ENCODE measurements at places on chromosomes 12 and 14.

- no peak for DNase-seq
These were observed 56.9 kb downstream of the ACTN1 start for GRCh38 chr14:68922201-68922621.

- no peak for DNase-seq
These were observed 1.3 kb upstream of the ANKRD9 start for GRCh38 chr14:102510616-102511520.

GRCh38 chr14:85218982-85219381 lies 311.0 kb upstream of the FLRT2 start:
- DNase-seq = no peak

DNA sequence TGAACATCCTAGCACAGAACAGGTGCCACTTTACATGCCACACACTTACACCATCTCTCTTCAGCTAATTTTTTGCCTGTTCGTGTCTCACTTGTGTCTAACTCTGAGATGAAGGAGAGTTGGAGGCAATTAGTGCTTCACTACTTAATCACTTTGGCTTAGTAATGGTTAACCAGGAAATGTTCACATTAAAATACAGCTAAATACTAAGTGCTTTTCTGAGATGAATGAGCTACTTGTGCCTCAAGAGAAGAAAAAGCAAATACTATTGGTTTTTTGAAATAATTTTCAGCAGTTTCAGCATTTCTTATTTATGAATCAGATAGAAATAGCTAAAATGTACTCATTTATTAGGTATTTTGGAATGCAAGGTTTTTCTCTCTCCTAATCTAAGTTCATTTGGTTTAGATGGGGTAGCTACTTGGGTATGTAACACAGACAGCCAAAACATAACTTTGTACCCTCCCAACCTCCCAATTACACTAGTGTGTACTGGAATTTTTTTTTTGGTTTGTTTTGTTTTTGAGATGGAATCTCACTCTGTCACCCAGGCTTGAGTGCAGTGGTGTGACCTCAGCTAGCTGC lies 1474.1 kb upstream of the SEL1L start:
- DNase-seq = no peak

GRCh38 chr12:57370696-57371095 lies 60.1 kb downstream of the R3HDM2 start:
- no peak for DNase-seq

- peak; percentile 8 for DNase-seq
These were observed 92.8 kb downstream of the SETD3 start for GRCh38 chr14:99387880-99388279.

GRCh38 chr12:730550-730949 lies 21.8 kb upstream of the WNK1 start:
- DNase-seq = no peak

GRCh38 chr14:100058777-100059437 lies 6.3 kb upstream of the EVL start:
- DNase-seq = no peak

- no peak for DNase-seq
These were observed 340.6 kb downstream of the TMEM132D start for GRCh38 chr12:129563266-129563665.

GRCh38 chr12:103348935-103349334 lies 146.8 kb downstream of the C12orf42 start:
- DNase-seq = no peak

- no peak for DNase-seq
These were observed 26.3 kb downstream of the RBM19 start for GRCh38 chr12:113939867-113940266.

- DNase-seq = no peak
These were observed 113.7 kb upstream of the MYF6 start for GRCh38 chr12:80593766-80594165.

- no peak for DNase-seq
These were observed 2.3 kb downstream of the LRTM2 start for GRCh38 chr12:1822699-1823098.

GRCh38 chr14:68264260-68264569 lies 444.6 kb downstream of the RAD51B start:
- no peak for DNase-seq

- DNase-seq = peak; percentile 46
These were observed 717 bp downstream of the ORAI1 start for GRCh38 chr12:121626853-121627640.

DNA sequence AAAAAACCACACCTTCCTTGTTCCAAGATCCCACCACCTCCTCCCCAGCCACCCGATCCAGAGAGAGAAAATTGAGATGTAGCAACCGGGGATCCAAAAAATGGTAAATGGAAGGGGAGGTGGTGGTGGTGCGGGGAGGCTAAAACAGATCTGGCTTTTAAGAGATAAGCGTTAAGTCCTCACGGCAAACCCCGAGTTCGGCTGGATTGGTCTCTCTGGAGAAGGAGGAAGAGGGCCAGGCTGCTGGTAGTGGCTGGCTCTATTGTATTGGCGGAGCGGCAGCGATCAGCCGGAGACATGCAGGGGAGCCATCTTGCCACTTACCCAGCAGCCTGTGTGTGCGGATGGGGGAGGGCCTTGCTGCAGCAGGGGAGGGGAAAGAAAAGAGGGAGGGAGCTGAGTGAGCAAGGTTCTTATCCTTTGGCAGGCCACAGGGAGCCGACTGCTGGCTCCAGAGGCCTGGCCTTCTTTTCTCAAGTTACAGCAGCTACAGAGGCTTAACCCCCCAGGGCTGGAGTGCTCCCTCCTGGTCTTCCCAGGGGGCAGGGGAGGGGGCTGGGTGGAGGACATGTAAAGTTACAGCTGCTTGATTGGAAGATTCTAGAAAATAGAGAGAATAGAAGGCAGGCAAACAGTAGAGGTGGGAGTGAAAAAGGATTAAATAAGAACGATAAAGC lies 14.1 kb upstream of the CDH24 start:
- no peak for DNase-seq

DNA sequence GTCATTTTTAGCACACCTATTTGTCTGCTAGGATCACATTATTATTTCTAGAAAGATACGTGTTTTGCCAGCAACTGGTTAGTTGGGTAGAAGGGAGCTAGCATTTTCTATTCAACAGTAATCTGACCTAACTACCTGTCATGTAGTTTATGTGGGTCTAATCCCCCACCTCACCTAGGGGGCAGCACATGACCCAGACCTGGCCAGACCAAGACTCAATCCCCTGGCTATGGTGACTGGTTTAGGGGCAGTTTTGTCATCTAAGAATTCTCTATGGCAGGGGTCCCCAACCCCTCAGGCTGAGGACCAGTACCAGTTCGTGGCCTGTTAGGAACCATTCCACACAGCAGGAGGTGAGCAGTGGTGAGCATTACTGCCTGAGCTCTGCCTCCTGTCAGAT lies 29.5 kb upstream of the EVL start:
- DNase-seq = no peak

GRCh38 chr12:111359231-111359913 lies 9.5 kb downstream of the PHETA1 start:
- DNase-seq = peak; percentile 95

DNA sequence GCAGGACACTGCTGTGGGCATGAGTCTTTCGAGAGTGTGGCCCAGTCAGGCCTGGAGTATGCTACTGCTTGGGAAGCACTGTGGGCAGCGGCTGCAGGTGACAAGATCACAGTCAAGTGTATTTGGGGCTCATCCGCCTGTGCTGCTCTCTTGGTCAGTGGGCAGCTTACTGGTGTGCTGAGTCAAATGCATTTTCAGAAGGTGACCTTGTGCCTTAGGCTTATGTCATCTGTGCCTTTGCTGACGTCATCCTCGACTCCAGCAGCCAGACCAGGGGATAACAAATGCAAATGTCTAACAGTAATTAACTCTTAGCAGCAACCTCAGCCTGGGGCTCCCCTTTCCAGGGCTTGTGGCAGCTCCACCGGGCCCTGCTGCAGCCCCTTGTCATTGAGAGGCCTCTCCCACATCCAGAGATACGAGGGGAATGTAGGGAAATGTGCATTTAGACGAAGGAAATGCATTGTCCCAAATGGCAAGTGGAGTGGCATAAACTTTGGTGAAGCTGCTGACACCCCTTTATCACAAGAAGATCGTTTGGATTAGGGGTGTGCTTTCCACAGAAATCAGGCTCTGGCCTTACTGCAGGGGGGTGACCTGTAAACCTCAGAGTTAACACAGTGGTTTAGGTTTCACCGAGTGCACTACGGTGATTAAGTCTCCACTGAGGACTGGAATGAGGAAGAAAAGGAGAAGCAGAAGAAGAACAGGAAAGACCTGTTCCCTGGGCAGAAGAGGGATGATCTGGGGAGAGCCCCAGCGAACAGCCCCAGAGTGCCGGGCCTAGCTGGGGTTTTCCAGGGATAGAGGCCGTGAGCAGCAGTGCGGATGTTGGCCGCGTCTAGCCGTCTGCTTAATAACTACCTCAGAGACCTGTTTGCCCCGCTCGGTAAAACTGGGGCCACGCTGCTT lies 39.7 kb downstream of the PSMA6 start:
- DNase-seq = no peak

GRCh38 chr12:57734591-57734990 lies 4.0 kb downstream of the AGAP2 start:
- DNase-seq = no peak

- DNase-seq = no peak
These were observed 41.0 kb downstream of the GSC start for GRCh38 chr14:94728950-94729349.

GRCh38 chr12:6460751-6461371 lies 9.0 kb downstream of the TAPBPL start:
- peak; percentile 16 for DNase-seq

DNA sequence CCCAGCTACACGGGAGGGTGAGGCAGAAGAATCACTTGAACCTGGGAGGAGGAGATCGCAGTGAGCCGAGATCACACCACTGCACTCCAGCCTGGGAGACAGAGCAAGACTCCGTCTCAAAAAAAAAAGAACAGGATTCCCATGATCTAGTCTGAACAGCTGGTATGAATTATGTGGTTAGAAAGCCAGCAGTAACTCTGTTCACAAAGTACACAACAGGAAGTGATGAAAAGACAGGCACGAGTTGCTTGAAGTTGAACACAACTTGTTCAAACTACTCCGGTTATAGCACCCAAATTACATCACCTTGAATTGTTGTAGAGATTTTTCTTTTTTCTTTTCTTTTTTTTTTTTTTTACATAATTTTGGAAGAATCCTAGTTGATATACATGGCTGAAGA lies 238.8 kb upstream of the RGS6 start:
- peak; percentile 47 for DNase-seq

DNA sequence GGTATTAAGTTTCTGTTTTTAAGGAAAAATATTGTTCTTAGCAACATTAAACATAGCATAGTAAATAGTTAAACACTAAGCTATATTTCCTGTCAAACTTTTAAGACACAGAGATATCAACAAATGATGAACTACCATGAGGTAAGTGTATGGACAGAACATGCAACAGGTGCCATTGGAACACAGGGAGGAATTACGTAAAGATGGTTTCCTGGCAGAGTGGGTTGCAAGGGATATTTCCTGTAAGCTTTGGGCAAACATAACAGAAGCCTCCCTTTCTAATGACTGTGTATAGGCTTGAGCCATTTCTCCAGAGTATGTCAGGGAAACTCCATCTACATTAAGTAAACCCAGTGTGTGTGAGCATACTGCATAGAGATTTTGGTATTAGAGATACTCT lies 31.7 kb upstream of the HELB start:
- no peak for DNase-seq

DNA sequence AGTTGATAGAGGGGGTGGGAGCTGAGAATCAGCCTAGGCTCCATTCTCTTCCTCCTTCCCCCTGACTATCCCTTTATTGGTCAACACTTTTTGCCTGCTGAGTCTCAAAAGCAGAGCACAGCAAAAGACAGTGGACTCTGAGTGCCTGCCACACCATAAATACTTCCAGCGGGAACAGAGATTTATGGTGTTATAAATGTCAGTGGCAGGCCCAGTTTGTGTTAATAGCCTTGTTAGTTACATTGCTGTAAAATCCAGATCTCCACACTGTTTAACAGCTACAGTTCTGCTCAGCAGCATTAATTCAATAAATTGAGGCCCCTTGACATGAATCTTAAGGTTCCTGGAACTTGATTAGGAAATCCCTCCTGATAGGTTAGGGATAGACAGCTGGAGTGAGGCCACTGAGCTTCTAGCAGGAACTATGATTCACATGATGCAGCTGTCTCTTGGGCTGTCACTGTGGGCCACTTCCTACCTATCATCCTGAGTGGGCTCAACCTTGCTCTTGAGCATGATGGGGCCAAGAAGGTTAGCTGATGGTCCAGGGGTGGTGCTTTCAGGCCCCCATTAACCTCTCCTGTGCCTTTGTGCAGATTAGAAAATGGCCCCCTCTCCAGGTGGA lies 295.2 kb upstream of the SRRM4 start:
- peak; percentile 69 for DNase-seq

GRCh38 chr12:65826353-65827171 lies 2.3 kb downstream of the HMGA2 start:
- no peak for DNase-seq

DNA sequence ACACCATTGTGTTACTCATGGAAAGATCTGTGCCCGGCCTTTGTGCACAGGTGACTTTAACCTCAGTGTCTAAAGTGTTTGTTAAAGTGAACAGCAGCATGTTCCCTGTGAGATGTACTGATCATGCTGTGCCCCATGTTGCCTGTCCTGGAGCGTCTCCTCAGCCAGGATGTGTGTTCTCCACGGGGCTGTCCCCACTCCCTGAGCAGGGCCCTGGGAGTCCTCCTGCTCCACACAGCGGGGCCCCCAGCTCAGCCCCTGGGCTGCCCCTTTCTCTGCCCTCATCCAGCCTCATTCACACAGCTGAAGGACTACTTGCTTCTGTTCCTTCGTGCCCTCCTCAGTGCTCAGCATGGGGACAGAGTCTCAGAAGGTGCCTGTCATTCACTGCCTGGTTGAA lies 131.5 kb downstream of the SLC38A6 start:
- DNase-seq = no peak

- no peak for DNase-seq
These were observed 181.5 kb downstream of the TTC6 start for GRCh38 chr14:37776791-37777499.

- peak; percentile 93 for DNase-seq
These were observed 117.9 kb upstream of the SFSWAP start for GRCh38 chr12:131592972-131593371.

- no peak for DNase-seq
These were observed 141.7 kb upstream of the GARIN6 start for GRCh38 chr12:99505805-99506204.

DNA sequence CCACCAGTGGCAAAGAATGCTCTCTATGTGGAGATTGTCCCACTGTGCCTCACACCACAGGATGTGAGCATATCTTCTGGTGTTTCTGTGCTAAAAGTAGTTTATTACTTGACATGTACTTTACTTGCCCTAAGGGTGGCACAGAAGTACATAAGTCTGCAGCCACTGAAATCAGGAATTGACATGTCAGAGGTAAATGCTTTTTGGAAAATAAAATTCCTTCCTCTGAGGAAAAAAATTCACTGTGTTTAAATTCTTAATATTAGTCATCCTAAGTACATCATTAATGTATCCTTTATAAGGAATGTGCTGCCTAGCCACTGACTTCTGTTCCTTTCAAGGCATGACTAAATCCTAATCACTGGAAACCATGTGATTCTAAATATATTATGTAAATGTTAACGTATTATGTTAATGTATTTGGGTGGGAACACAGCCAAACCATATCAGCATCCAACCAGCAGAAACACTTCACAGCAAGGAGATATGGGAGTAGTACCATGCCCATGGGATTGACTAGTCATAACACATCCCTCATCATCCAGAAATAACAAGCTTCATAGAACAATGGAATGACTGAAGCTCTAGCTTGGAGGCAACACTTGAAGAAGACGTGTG lies 239.7 kb upstream of the PPFIA2 start:
- DNase-seq = no peak

All from MV-4-11 (cell line).